ENCODE measurements at places on chromosomes 1 and 21.

DNA sequence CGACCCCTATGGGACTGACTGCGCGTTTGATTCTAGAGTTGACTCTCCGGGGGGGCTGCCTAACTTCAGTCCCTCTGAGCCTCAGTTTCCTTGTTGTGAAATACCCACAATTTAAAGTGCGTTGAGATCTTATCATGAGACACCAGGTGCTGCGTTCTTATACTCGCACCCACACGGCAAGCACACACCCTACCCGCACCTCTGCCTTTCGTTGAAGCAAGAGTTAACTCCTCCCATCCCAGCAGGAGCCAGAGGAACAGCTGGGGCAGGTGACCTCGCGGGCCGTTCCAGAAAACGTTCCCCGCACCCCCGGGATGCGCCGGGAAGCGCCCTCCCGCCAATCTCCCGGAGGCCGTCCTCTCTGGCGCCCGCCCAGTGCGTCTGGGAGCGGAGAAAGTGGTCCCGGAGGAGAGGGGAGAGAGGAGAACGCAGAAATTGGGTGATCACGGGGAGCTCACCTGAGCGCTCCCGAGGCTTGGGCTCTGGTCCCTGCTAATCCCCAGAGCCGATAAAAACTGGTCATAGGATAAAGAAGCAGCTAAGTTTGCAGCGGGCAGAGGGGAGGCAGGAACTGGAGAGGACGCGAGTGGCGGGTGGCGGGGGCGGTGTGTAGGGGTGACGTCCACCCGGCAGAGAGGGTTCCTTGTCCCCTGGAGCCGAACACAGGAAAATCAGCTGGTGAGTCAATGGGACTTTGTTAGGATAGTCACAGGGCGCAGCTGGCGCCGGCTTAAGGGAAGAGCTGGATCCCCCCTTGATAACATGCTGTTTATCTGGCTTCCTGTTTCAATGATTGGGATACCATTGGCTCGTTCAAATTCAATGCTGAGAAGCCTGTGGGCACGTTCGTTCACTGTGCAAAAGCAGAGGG is 869 bp downstream of the NAV1 start:
- peak; percentile 81 for DNase-seq

- no peak for DNase-seq
Observed at GRCh38 chr1:209752890-209753289, 3.0 kb upstream of the TRAF3IP3 start.

- peak; percentile 58 for DNase-seq
Observed at GRCh38 chr1:1858382-1859086, 32.4 kb downstream of the GNB1 start.

DNA sequence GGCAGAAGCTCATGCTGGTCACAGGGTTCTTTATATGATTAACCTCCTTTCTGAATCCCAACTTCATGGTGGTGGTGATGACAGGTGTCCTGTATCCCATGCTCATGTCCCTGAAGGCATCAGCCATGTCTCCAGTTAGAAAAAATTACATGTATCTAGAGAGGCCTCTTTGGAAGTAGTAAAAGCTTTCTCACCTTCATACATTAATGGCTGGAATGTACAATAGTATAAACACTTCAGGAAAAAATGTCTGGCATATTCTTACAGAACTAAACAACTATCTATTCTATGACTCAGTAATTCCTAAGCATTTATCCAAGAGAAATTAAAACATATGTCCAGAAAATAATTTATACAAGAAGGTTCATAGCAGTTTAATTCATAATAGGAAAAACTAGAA is 34.0 kb downstream of the ADAM30 start:
- DNase-seq, result no peak

GRCh38 chr1:203590603-203591002 is 36.0 kb upstream of the ATP2B4 start:
- DNase-seq, result no peak
